ENCODE measurements at places on chromosomes 6 and 20. TPM values are rescaled to one million over a fixed set of nuclear protein-coding genes. Genes with fewer than 3 reads are reported as not detected.

RAET1L gene
- total RNA-seq = not detected

GRCh38 chr6:157233686-157234085 lies 89.6 kb downstream of the TMEM242 start:
- no peak for DNase-seq

DNA sequence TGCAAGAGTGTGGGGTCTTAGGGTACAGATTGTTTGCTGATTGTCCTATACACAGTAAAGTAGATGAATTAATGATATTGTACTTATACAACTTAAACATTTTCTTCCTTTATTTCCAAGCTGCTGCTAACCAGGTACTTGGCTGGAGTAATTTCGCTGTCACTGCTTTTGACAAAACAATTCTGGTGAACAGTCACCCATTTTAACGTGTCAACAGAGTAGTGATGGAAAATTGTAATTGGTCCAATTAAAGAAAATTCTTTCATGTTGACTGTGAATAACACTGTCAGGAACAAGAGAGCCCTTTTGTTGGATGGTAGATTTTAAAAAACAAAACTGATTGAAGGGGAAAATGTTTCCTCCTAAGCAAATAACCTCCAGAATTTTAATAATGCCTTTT lies 26.4 kb upstream of the MROH8 start:
- DNase-seq = no peak

GRCh38 chr20:62331347-62331746 lies 28.6 kb downstream of the ADRM1 start:
- no peak for DNase-seq
